Putamen (tissue), 1 donor: ENCODE measurements at places on chromosomes 3 and 15.

- no peak for DNase-seq
These were observed 113.5 kb downstream of the FNDC3B start for GRCh38 chr3:172152874-172153273.

DNA sequence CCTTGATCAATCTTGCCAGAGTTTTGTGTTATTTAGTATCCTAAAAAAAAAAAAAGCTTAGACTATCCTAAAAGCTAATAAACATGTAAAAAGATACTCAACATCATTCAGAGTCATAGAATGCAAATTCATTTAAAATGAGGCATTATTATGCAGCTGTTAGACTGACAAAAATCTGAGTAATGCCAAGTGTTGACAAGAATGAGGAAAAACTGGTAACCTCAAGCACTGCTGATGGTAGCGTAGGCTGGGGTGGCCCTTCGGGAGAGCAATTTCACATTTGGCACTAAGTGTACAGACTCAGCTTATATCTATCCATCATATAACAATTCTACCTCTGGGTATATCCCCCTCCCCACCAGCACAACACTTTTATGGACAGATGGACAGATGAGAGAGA, 280.4 kb downstream of the RAP2B start:
- no peak for DNase-seq

DNA sequence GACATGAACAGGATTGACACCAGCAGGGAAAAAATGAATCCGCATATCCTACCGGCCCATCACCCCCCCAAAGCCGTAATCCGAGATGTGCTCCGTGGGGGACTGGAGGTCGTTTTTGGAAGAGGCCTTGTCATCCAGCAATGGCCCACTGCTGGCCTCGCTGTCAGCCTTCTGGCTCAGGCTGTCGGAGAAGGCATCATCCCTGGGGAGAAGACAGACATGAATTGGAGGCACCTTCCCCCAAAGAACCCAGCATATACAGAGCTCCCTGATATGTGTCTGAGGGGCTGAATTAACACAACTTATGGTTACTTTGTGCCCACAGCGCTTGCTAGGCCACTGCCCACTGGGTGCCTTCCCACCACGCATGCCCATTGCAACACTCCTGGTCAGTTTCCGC, 29.6 kb upstream of the RAD18 start:
- no peak for DNase-seq

DNA sequence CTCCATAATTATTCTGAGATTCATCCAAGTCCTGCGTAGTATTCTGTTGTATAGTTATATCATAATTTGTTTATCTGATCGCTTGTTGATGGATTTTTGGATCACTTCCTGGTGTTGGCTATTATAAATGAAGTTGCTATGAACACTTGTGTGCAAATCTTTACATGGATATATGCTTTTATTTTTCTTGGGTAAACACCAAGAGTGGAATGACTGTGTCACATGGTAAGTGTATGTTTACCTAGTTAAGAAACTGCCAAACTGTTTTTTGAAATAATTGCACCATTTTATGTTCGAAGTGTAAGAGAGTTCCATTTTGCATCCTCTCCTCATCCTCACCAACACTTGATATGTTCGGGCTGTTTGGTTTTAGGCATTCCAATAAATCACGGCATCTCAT, 360.4 kb upstream of the FRG2C start:
- DNase-seq = no peak

DNA sequence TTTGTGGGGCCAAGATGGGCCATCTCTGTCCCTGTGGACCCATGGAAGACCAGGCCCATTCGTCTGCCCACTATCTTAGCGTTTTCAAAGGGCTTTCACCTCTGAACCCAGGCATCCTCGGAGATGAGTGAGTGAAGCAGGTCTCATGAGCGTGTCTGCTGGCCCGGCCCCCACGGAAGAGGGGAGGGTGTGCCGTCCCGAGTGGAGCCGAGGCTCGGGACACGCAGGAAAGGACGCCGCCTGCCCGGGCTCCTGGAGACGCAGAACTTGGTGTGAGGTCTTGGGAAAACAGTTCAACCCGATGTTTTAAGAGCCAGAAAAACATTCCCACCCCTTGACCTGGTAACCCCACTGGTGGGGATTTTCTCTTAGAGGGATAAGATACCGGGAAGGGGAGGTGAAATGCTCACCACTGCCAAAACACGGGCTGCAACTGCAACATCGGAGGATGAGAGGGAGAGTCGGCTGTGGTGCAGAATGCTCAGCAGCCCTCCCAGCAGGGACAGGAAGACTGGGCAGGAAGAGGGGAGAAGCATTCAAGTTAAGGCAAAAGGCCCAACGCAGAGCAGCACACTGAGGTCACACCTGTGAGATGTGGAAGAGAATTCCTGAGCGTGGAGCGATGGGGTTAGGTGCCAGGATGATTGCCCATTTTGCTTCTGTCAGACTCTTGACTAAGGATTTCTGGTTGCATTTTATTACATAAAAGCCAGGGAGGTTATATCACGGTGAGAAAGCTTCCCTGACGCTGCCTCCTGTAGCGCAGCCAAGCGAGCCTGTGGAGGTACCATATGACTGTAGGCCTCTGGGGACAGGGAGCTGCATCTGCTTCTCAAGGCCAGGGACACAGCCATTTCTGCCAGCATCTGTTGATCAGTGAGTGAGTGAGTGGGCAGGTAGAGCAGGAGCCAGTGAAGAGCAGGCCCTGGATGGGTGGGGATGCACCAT, 14.1 kb upstream of the STAB1 start:
- peak; percentile 37 for DNase-seq

GRCh38 chr15:96331144-96331944, 844 bp downstream of the NR2F2 start:
- DNase-seq = no peak

- DNase-seq = no peak
These were observed 410.6 kb downstream of the FOXP1 start for GRCh38 chr3:71172951-71173350.

DNA sequence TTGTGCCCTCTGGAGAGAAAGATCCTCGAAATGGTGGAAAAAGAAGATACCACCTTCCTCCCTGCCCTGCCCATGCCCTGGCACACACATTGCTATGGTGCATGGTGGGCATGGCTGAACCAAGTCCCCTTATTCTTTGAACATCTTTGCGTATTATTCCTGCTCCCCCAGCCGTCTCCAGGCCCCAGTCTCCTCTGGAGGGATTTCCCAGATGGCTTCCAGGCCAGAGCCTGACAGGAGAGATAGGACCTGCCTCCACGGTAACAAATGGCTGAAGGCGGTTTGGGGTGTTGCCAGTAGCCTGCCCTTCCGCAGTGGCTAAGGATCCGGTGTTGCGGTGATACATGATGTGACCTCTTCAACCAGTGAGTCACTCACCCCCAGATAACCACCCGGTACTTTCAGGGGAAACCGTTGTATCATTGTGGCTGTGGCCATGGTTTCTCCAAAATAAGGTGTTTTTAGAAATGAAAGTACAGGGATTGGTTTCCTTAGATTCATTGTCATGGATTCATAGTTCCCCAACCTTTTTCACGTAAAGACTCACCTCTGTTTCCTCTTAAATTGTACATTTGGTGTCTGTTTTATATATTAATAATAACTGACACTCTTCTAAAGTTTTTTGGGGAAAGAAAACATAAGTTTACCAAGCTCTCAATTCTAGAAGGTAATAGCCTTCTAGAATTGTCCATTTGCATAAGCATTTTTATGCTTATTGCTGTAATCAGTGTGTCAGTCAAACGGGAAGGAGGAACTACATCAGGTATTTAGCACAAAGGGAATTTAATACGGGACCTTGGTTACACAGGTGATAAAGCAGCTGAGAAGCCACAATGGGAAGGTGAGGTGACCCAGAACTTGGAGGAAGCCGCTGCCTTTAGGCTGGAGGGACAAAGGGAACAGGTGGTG, 25.9 kb downstream of the SMAD3 start:
- no peak for DNase-seq

DNA sequence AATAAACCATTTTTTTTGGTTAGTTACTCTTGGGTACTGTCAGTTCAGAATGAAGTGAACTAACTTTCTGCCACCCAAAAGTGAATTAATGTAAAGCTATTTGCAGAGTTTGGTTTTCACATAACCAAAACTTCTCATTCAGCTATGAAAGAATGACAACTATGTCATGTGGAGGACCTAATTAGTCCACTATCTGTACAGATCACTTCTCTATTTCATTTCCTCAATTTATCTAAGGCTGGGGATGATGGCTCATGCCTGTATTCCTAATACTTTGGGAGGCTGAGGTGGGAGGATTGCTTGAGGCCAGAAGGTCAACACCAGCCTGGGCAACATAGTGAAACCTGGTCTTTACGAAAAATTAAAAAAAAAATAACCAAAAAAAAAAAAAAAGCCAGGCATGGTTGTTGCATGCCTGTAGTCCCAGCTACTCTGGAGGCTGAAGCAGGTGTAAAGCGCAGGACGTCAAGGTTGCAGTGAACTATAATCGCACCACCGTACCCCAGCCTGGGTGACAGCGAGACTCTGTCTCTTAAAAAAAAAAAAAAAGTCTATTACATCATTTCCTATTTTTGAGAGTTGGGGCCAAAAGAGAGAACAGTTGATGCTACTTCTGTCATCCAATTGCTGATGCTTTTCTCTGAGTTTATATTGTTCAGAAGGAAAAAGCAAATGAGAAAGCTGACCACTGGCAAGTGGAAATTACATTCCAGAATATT, 8.7 kb downstream of the HYPK start:
- DNase-seq = no peak

DNA sequence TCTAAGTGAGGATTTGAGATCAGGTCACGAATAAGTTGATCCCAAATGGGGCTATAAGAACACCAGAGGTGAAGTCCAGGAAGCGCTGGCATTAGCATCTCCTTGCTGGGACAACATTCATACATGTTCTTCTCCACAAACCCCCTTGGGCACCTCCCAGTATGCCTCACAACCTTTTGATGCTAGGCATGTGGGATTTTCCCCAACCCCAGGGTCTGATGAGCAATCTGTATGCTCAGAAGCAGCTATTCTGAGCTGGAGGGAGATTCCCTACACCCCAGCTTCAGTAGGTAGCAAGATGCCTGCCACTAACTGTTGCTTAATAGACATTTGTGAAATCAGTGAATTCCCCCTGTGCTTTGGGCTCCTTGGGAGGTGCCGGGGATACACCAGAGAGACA, 32.2 kb downstream of the SLC6A11 start:
- DNase-seq = no peak

DNA sequence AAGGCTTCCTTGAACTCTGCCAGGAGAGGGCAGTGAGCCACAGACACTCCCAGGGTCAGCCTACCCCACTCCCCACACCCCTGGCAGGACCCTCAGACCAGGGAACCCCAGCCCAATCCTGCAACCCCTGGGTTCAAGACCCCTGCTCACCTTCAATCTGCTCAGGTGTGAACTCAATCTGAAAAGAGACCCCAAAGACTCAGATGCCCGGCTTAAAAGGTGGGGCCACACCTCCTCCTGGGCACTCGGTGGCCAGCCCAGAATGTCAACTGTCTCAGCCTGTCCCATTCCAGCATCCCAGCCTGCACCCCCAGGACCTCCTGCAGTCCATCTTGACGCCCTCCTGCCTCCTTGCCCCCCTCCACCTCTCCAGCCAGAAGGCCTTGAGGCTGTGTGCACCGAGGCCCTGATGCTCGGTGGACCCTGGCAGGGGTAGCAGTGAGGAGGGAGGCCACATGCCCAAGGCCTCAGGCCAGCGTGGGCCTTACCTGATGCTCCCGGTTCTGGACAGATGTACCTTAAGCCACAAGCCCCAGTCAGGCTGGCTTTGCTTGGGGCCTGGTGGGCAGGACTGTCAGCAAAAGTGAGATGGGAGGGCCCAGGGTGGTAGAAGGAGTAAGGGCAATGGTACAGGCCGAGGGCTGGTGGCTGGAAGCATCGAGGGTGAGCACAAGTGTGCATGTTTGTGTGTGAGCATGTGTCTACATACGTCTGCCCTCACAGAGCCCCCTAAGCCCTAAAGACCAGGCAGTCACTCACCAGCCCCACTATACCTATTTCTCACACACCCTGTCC, 2.2 kb downstream of the MYL3 start:
- DNase-seq = no peak

DNA sequence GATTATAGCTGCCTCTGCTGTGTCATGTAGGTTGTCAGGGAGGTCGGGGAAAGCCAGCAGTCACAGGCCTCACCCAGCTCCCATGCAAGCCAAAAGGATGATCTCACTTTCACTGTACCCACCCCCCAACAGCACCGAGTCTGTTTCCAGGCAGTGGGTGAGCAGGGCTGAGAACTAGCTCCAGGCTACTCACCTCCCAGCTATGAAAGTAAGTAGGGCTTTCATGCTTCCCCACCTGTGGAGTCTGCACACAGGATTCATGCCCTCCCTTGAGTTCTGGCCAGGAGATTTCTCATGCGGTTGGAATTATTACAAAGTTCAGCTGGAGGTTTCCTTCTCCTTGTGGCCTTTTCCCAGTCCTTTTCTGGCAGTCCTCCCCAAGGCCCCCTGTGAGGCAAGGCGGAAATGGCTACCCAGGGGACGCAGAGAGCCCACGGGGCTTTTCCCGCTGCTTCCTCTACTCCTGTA, 356.2 kb downstream of the SV2B start:
- DNase-seq = no peak

DNA sequence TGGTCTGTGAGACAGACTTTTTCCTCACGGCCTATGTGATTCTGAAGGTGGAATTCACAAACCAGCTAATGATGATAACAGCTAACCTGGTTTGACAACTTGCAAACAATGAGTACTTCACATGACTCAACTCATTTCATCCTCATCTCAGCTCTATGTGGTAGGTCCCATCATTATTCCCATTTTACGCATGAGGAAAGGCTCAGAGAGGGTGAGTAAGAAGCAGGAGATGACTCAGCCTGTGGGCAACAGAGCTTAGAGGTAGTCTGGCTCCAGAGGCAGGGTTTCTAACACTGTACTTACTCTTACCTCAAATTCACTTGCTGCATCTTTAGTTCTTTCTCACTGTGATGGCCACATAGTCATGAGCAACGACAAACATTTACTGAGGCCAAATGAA, 25.8 kb upstream of the PSMD6 start:
- DNase-seq = no peak

GRCh38 chr3:178768072-178768864, 232.0 kb downstream of the KCNMB2 start:
- no peak for DNase-seq

GRCh38 chr15:59867086-59867855, 136.8 kb upstream of the FOXB1 start:
- no peak for DNase-seq

- peak; percentile 40 for DNase-seq
These were observed 35.1 kb upstream of the IGSF11 start for GRCh38 chr3:119069725-119070124.

DNA sequence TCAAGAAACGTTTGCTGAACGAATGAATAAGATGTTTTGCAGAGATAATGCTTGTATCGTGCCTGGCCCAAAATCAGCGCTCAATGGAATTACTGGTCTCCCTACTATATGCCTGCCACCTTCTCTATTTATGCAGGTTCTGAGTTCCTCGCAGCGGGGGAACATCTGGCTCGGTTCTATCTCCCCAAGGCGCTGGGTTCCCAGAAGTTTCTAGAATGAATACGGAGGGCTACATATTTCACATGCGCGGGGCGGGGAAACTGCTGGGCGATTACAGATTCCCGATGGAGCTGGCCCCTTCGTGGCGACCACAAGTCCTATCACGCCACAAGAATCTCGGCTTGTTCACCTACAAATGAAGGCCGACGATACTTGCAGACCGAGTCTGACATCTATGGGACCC, 411 bp upstream of the EIF2B5 start:
- DNase-seq = no peak
